ENCODE measurements at places on chromosomes 16 and 17.
A peak's percentile ranks its signal among the peaks of the same experiment; 100 is the strongest.

- DNase-seq = no peak
Observed at GRCh38 chr17:62750631-62751051, 57.5 kb downstream of the MARCHF10 start.

- DNase-seq = no peak
Observed at GRCh38 chr16:53415504-53415903, 18.8 kb upstream of the RBL2 start.

DNA sequence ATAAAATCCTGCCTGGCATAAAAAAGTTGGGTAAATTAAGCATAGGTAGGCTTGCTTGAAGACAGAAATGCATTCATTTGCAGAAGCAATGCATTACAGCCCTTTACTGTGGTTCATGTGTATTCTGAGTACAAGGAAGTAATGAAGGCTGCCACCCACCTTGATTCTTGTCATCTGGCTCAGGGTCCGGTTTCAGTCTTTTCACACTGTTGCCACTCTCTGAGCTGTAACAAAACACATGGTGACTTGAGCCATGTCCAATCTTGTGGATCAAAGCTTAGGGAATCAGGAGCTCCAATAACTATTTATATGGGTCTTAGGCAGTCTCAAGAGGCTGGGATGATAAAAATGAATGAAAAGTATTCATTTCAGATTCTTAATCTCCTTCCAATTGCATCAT is 22.0 kb downstream of the PSME3IP1 start:
- DNase-seq = no peak

DNA sequence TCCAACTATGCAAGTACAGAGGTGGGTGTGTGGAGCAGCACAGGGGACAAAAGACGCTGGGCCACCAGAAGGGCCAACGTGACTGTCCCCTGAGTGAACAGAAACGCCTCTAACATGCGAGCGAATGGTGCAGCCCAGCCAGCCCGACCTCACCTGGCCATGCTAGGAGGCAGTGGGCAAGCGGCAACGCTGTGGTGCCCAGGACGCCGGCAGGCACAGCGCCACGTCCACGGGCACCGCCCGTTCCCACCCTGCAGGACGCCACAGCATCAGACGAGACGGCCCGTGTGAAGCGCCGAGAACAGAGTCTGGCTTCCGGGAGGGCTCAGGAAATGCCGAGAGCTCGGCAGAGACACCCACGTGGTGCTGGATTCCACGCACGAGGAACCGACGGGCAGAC is 2.2 kb downstream of the CEP295NL start:
- no peak for DNase-seq

DNA sequence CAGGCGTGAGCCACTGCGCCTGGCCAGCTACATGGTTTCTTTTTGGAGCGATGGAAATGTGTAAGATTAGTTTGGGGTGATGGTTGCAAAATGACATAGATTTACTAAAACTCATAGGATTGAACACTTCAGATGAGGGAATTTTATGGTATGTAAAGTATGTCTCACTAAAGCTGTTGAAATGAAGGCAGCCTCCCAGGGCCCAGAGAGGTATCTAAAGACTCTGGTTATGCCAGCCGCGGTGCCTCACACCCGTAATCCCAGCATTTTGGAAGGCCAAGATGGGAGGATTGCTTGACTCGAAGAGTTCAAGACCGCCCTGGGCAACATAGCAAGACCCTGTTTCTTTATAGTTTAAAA is 254.9 kb downstream of the PARN start:
- no peak for DNase-seq

DNA sequence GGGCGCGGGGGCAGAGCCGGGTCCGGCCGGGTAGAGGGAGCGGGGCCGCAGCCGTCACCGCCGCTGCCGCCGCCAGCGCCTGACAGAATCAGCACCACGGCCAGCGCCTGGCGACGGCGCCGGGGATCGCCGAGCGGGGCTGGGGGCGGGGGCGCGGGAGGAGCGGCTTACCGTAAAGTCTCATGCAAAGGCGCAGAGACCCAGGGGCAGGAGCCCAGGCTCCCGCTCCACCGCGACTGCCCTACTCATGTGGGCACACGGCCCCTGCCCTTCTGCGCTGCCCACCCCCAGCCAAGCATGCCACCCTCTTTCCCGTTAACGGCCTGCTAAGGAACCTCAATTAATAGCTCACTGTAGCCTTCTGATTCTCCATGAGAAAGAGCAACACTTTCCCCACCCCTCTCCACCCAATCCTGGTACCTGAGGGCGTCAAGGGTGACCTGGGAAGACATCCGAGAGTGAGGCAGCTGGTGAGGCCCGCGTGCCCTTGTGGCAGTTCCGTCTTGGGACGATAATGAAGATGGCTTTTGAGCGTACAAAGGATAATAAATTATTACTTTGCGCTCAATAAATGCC is at the start of gene SEZ6:
SEZ6 (minus strand) TSS at position 98 of the 576 bp plus-strand sequence. CDS start 164 bp downstream, outside the sequence.
- no peak for DNase-seq

DNA sequence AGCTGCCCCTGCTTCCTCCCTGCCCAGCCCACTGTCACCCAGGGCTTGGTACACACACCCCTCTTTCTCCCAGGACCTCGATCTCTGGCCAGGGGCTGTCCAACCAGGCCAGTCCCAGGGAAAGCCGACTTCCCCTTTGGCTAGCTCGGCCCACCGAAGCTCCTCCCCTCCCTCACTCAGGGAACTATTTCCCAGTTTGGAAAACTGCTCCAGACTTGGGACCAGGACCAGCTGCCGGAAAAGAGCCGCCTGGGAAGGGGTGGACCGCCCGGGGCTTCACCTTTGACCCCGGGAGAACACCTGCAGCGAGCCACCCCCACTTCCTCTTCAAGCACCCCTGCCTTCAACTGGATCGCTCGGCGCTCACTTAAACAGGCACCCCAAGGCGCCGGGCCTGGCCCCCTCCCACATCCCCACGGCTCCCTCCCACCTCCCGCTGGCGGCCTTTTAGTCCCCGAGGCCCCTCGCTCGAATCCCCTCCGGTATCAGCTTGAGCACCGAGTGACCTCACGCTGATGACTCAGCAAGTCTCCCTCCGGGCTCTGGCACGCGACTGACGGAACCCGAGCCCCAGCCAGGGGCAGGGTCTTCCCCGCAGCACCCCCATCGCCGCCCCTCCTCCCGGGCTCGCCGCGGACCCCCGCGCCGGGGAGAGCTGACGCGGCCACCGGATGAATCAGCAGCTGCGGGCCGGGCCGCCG is 934 bp downstream of the MAFG start:
- DNase-seq = peak; percentile 33

DNA sequence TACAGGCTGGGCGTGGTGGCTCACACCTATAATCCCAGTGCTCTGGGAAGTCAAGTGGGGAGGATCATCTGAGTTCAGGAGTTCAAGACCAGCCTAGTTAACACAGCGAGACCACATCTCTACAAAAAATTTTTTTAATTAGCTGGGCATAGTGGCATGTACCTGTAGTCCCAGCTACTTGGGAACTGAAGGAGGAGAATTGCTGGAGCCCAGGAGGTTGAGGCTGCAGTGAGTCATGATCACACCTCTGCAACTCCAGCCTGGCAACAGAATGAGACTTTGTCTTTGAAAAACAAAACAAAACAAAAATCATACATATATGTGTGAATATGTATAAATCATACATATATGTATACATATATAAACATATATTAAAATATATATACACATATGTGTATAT is 54.1 kb upstream of the MARCHF10 start:
- no peak for DNase-seq

- peak; percentile 80 for DNase-seq
Observed at GRCh38 chr17:79305768-79306423, 231.3 kb downstream of the ENGASE start.

GRCh38 chr16:71693164-71693563 is 31.3 kb downstream of the PHLPP2 start:
- DNase-seq = no peak

DNA sequence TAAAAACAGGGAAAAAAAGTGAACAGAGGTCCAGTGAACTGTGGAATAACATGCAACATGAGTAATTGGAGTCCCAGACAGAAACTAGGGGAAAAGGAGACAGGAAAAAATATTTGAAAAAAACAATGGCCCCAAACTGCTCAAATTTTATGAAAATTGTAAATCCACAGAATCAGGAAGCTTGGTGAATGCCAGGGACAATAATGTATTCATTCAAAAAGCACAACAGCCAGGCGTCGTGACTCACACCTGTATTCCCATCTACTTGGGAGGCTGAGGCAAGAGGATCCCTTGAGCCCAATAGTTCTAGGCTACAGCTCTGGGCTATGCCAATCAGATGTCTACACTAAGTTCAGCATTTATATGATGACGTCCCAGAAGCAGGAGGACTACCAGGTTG is 23.7 kb downstream of the NCOR1 start:
- no peak for DNase-seq
